Daoy (cell line): ENCODE measurements at places on chromosomes 6 and 20. TPM values are rescaled to one million over a fixed set of nuclear protein-coding genes. Genes with fewer than 3 reads are reported as not detected.

DNA sequence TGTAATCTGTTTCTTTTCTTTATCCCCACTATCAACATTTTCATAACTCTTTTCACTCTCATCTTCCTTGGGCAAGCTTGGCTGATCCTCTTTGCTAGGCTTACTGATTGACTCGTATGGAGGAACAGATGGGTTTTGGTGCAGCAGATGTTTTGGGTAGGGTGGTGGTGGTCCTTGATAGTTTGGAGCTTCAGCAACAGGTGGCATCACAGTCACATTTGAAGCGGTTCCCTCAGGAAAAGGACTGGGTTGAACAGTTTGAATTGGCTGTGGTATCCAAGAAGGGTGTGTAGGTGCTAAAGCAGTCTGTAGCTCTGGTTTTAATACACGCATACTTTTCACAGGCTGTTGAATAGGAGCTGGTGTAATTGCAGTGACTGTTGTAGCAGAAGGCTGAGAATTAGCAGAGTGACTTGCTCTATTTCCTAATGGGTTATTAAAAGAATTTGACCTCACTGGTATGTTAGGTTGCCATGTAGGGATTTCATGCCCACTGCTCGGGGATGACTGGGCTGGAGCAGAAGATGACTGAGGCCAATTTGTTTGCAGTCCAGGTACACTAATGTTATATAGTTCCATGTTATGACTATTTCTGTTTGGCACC, 34.5 kb downstream of the LATS1 start:
- DNase-seq: no peak

DNA sequence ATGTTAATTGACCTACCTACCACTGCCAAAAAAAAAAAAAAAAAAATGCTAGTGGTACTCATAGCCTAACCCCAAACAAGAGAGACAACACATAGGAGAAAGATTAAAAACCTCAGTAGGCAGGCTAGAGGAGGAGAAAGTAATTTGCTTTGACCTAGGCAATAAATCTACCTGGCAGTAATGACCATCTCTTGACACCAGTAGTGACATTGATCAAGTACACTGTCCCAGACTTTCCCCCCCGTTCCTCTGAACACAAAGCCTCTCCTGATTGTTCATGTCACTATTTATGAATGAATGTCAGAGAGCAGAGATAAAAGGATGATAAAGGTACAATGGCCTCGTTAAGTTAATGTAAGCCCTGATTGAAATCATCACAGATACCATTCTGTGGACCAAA, 746.8 kb downstream of the CBLN4 start:
- DNase-seq: no peak

DNA sequence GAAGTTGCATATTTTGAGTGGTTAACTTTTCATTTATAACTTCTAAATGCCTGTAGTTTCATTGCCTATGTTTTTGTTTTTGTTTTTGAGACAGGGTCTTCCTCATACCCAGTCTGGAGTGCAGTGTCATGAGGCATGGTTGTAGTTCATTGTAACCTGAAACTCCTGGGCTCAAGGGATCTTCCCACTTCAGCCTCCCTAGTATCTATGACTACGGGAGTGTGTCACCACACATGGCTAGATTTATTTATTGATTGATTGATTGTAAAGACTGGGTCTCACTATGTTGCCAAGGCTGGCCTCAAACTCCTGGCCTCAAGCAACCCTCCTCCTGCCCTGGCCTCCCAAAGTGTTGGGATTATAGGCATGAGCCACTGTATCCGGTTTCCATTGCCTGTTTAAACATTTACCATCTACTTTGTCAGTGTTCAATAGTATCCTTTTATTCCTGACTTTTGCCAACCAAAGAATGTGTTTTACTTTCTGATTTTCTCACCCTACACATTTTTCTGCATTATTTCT, 144.6 kb downstream of the CDKAL1 start:
- DNase-seq: no peak

GRCh38 chr6:88881451-88881850, 82.0 kb downstream of the RNGTT start:
- DNase-seq: no peak

GRCh38 chr6:142207265-142207877, 60.3 kb downstream of the VTA1 start:
- DNase-seq: peak; percentile 52

DNA sequence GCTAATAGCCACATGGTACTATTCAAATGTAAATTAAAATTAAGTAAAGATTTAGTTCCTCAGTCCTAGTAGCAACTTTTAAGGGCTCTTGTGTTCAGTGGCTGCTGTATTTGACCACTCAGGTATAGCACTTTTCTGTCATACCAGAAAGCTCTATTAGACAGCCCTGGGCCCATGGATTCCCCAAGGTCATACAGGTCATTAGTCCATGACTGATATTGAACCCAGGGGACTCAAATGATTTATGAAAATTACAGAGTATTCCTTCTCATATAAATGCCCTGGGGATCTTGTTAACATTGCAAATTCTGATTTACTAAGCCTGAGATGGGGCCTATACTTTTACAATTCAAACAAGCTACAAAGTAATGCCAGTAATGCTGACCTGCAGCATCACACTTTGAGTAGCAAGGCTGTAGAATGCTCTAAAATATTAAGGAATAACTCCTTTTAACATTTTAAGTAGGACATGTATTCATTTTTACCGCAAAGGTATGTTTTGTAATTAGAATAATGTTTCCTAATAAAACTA, 29.6 kb downstream of the RNF217 start:
- no peak for DNase-seq

- no peak for DNase-seq
These were observed 17.2 kb downstream of the TREML1 start for GRCh38 chr6:41136911-41137310.

DNA sequence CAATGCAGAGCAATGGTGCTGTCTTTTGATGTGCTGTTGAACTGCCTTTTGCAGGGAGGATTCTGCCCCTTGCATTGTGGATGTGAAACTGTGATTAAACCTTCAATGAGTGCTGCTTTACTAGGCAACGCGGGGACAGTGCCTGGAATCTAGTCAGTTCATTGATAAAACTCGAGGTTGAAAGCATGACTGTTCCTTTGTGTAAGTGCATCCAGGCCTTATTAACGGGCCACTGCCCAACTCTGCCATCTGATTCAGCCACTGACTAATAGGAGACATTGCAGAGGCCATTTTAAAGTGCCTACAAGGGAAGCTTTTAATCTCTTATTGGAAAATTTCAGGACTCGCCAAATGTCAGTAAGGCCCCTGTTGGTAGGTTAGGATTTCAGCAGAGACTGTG, 49.3 kb downstream of the SLC35F1 start:
- DNase-seq: no peak

DNA sequence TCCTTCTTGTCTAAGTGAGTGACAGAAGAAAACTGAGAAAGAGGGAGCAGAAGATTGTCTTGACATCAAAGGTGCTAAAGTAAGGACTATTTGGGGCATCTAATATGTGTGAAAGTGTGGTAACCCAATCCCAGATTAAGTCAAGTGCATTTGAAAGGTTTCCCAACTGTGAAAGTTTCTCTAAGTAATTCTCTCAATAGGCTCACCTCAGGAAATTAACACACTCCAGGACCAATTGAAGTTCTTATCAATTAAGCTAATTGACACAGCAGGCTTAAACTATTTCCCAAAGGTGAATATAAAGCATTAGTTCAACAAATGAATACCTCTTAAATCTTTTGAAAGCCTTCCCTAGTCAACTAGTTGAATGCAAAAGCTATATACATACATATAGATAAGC, 212.8 kb upstream of the FUT9 start:
- DNase-seq: no peak

DNA sequence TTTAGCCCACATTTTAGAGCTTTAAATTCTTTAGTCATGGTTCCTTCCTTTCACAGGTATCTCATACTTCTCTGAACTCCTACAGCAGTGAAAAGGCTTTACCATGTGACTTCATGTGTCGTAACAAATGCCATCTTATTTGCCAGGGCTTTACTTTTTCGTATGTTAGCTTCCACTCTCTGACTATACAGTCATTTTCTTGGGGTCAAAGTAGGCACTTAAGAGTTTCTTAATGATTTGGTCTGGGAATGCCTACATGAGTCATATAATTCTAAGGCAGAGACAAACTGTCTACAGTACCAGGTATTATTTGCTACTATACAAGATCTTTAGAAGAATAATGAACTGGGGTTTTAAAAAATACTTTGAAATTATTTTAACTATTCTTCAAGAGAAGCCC, 15.0 kb downstream of the RAB23 start:
- DNase-seq: peak; percentile 35

- no peak for DNase-seq
These were observed 104.1 kb upstream of the BTN3A2 start for GRCh38 chr6:26260725-26261490.

DNA sequence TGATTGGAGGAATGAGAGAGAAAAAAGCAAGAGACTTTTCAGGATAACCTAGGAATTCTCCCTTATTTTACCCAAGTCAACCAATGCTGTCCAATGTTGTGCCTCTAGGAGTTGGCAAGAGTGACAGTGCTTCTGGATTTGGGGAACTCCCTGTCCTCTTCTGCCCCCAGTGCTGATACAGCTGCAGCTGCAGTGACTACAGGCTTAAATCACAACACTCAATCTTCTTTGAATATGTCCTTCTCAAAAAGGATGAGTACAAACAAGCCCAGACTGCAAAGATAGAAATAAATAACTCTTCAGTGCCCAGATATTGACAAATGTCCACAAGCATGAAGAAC, 141.0 kb upstream of the COL21A1 start:
- DNase-seq: no peak

GRCh38 chr6:5762561-5762968, 244.2 kb downstream of the NRN1 start:
- DNase-seq: no peak

DNA sequence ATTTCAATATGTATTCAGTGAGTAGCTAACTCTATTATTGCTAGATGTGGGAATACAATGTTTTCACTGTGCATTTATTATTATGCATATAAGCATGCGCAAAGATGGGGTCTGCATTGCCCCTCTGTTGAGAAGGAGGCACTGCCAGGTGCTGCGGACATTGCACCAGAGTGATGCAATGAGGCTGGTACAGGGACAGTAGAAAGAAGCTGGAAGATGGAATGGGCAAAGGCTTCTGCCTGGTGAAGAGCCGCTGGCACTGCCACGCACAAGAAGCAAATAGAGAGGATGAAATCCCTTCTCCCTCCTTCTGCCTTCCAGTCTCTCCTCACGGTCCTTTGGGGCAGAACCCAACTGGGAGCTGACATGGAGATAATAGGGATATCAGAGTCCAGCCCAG, 154.5 kb upstream of the TNFAIP3 start:
- DNase-seq: no peak

- DNase-seq: no peak
These were observed 53.3 kb upstream of the TMEM181 start for GRCh38 chr6:158506601-158507000.

GRCh38 chr6:37259191-37259590, 1.2 kb upstream of the TMEM217 start:
- no peak for DNase-seq

DNA sequence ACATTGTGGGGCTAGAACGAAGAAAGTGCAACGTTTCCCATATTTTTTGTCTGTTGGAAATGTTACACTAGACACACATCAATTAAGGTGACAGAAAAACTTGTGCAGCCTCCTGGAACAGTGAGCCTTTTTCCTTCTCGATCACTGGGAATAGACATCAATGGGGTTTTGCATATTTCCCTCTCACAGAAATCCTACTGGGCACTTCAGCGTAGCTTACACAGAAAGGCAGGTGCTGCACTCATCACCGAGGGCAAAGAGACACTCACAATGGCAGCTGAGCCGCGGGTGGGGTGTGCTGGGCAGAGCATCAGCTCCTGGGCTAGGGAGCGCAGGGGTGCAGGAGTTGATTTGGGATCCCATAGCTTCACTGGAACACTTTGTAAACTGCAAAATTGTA, 64.5 kb downstream of the THBS2 start:
- no peak for DNase-seq

The TTBK1 gene
- total RNA-seq: 0.30 TPM in 1 of 2 replicates, not detected in the other

The GSTA3 gene
- not detected in 2 replicates for total RNA-seq

The ARMC12 gene
- total RNA-seq: 0.51 TPM in 1 of 2 replicates, not detected in the other

The HDAC2 gene
- 88.5 and 89.5 TPM in 2 replicates for total RNA-seq

The TRIM39 gene
- total RNA-seq: 18.2 and 21.4 TPM in 2 replicates

The ESR1 gene
- total RNA-seq: not detected in 2 replicates

The LY6G6F gene
- total RNA-seq: not detected in 2 replicates

The MYL9 gene
- total RNA-seq: 15.1 and 29.0 TPM in 2 replicates

The BMP6 gene
- 0.34 and 0.80 TPM in 2 replicates for total RNA-seq
